Naive thymus-derived CD4-positive, alpha-beta T cell (primary cell): ENCODE measurements at places on chromosomes 1 and 21.

DNA sequence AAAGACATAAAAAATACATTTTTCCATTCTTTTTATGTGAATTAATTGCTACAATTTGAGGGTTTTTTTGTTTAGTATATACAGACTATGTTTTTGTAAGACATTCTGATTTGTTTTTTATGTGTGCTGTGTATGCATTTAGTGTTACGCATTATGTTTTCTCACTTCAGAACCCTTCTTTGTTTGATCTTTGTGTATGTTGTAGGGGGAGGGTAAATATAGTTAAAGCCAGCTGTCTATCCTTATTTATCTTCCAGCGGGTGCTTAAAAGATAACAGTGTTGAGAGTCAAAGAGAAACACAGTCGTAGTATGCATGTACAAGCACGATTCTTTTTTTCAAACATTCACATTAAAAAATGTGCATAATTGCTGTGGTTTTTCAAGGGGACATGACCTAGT, 97.5 kb upstream of the KIAA1614 start:
- DNase-seq, result no peak

DNA sequence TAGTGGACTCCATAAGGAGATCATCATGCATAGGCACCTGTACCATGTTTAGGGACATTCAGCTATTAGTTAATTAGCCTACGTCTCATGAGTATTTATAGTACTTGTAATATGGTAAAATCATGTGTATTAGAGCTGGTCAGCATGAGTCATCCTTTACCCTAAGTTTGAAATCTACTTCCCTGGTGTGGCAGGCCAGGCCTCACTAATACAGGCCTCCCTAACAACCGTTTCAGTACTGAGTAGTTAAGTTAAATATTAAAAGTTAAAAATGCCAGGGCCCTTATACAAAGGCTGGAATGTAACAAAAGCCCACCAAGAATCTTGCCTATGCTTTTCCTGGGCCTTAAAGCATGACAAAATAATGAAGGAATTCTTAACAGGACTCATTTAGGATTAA, 356.3 kb upstream of the DPYD start:
- DNase-seq, result no peak

DNA sequence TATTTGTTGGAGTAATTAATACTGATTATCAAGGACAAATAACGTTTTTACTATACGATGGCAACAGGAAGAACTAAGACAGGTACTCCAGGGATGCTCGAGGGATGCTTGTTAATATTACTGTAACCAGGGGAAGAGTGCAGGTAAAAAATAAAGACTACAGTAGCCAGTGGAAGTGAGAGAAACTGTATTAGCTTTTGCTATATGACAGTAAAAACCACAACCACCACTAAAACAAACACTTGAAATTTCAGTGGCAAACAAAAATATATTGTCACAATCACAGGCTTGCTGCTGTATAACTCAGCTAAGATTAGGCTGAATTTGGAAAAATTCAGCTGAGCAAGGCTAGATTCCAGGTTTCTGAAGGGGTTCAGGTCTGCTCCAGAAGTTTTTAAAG, 812.6 kb upstream of the ADGRL4 start:
- DNase-seq, result no peak

DNA sequence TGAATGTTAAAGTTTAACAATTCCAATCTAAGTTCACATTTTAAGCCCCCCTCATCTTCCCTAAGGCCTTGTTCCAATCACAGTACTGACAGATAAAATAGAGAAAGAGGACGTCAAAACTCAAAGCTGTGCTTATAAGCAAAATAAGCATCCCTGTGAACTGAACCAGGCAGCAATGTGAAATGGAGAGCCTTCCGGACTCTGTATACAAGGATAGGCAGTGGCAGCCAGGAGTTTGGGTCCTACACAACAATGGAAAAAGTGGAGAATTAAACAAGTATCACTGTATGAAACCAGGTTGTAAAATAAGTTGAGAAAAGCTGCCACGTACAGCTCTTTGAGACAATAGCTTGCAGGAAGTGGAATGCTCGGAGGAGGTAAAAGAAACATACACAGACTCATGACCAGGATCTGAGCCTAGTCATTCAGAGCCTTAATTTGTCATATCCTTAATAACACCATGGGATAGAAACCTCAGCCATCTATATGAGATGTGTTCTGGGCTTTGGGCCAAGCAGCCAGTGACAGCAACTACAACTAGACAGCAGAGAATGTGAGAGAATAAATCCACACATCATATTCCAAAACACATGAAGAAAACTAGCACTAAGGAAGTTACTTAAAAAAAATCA, 55.2 kb upstream of the PALMD start:
- DNase-seq, result no peak

DNA sequence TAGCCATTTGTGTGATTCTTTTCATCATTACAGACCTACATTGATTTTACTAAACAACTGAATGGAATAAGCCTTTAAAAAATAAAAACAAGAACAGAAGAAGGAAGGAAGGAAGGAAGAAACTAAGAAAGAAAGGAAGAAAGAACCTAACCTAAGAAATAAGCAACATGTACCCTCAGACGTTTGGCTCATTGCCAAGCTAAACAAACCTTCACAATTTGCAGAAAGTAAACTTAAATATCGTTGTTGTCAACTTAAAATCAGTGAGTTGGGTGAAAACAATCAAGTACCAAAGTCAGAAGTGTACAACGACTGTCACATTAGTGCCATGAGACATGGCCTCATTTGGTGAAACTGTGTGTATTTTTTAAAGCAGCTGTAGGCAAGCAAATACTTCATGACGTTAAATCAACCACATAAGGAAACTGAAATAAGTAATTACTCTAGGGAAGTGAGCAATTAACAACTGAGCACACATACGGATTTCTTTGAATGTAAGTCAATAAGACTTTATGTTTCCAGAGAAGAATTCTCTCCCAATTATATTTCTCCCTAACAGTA, 313.1 kb upstream of the TMPRSS15 start:
- no peak for DNase-seq

DNA sequence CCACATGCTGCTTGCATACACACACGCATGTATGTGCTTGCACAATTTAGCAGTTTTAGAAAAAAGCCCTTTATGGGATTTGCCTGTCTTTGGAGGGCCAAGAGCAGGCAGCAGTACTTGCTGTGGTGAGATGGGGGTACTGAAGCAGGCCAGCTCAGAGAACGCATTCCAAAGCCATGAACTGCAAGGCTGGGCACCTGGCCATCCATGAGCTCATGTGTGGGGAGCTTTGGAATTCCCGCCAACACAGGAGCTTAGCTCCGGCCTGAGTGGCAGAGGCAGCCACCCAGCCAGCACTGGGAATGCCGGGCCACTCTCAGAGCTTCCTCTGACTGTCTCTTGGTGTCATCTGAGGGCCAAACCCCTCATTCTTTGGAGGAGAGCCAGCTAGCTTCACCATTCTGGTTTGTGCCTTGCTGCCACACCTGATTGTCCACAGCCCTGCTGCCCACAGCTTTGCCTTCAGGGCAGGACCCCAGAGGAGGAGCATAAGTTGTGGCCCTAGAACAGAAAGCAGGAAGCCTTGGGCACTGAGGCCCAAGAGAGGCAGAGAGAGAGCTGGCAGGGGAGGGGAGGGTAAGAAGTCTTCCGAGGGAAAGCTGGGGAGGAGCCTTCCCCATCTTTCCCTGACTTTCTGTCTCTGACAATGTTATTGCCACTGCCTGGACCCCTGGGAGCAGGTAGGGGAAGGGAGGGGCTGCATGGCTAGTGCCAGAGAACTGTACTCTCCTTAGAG, 92.1 kb upstream of the POU3F1 start:
- no peak for DNase-seq

DNA sequence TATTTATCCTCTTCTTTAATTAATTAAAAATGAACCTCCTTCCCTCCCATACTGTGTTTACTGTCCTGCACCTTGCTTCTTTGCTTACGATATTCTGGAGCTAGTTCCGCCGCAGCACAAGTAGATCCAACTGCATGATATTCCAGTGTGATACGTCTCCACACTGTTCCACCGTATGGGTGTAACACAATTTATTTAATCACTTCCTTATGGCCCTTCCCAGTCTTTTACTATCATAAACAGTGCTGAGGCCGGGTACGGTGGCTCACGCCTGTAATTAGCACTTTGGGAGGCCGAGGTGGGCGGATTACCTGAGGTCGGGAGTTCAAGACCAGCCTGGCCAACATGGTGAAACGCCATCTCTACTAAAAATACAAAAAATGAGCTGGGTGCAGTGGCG, 25.7 kb downstream of the CNST start:
- DNase-seq, result no peak

GRCh38 chr1:55477953-55478352, 262.8 kb upstream of the USP24 start:
- DNase-seq, result no peak

DNA sequence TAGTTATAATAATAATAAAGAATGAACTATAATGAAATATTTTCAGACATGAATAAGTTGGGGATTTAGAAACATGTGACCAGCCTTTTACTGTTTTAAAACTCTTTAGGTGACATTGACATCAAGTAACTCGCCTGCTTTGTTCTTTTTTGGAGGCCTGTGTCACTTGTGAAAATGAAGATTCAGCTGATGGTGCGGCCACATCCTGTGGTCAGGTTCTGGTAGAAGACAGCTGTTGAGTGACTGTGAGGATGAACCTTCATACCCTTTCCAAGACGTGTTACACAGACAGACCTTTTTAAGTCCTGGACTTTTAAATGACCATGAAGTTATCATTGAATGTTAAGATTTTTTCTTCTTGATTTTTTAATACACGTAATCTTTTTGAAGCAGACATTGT, 10.3 kb downstream of the UTS2 start:
- DNase-seq, result no peak
